Amygdala (tissue), 56 donors: ENCODE measurements at places on chromosomes 1 and 21.

DNA sequence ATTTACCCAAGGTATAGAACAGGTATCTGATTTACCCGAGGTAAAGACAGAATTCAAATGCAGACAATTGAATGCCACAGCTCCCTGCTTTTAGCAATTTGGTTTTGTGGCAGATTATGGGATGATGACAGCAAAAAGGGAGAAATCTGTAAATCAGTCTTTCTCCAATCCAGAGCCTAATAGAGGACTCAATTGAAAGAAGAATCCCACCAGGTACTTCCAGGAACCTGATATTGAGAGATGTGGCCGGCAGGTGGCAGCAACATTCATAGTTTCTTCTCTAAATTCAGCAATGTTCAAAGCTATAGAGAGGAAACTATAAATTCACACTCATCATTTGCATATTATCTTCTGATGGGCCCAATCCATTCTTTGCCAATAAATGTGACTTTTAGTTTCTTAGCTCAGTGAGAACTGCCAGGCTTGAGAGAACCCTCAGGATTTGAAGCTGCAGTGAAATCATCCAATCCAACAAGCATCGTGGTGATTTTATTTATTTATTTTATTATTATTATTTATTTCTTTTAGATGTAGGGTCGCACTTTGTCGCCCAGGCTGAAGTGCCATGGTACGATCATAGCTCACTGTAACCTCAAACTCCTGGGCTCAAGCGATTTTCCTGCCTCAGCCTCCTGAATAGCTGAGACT is 9.8 kb upstream of the PHACTR4 start:
- DNase-seq: no peak

DNA sequence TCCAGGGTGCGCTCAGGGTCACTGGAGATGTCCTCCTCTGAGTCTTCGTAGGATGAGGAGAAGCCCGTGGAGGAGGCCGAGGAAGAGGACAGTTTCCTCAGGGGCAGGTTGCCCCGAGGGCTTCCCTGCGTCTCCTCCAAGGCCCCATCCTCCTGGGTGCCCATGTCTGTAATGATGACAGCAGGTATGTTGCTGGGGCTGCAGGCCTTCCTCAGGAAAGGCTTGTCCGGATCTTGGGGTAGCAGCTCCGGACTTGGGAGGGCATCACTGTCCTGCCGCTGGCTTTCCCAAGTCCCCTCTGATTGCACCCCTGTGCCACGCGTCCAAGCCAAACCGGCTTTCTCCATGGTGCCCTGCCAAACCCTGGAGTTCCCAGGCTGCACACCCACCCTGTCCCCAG is 3.5 kb downstream of the ITPKB start:
- DNase-seq: no peak

DNA sequence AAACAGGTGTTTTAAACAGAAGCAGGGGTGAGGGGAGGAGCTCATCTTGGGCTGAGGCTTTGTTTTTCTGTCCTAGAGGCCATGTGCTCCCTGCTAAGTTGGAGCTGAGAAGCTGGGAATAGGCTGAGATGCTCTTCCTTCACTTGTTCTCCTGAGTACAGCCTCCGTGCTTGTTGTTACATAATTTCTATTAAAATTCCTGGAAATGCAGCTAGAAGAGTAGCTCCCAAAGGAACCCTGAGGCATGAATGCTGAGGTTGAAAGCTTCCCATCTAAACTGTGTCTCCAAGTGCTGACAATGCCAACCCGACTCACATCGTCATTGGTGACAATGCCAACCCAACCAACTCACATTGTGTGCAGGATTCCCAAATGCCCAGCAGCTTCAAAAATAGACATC is 12.6 kb upstream of the ITPKB start:
- DNase-seq: no peak

- no peak for DNase-seq
Observed at GRCh38 chr1:167713330-167714081, 8.3 kb upstream of the MPZL1 start.
